A172 (cell line): ENCODE measurements at places on chromosomes 13 and 19. TPM values are rescaled to one million over a fixed set of nuclear protein-coding genes. Genes with fewer than 3 reads are reported as not detected.

DNA sequence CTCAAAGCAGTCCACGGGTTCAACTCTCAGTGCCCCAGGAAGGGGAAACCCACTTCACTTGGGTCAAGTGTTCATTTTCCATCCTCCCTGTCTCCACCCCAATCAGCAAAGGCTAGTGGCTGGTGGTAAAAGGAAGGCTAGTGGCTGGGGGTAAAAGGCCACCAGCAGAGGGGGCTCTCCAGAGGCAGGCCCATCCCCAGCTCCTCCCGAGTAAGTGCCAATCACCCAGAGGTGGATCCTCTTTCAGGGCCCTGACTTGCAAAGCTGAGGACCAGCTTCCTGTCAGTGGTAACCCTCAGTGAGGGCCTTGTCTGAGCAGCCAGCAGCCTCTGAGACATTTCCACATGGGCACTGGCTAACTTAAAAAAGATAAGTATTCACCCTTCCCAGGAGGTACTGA lies 22.0 kb upstream of the TPT1 start:
- no peak for DNase-seq

UHRF1 gene
- 110 and 118 TPM in 2 replicates for total RNA-seq

DNA sequence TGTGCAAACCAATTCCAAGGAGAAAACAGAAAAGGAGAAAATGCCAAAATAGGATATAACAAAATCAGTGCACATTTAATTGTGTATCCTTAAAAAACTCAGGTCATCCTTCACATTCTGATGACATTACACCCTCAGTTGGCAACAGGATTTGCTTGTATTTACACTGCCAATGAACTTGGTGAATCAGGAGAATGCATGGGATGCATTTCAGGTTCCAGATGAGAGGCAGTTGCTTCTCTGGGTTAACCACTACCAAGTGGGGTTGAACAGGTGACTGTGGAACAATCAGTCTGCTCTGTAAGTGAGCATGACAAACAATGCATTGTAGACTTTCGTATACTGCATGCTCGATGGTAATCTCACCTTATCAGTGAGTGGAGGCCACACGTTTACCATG lies 79.1 kb downstream of the STARD13 start:
- DNase-seq: no peak

KLK14 gene
- not detected in 2 replicates for total RNA-seq

ZFP36 gene
- 0.50 and 1.5 TPM in 2 replicates for total RNA-seq

DNA sequence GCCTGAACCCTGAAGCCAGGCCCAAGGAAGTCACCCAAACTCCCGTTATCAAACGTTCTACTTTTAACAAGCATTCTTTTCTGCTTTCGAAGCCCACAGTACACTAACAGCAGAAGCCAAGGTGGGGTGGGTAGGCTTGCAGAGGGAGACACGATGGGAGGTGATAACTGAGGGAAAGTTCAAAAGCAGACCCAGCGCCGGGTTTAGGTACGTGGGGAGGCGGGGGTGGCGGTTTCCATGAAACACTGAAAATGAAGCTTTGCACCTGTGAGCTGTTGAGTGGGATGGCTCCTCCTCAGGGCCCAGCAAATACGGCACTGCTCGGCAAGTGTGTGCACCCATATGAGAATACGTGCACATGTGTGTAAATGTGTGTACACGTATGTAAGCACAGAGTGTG lies 49.8 kb downstream of the KLF2 start:
- DNase-seq: no peak
